ENCODE measurements at places on chromosomes 11 and 22. TPM values are rescaled to one million over a fixed set of nuclear protein-coding genes. Genes with fewer than 3 reads are reported as not detected.

Gene FOLR1
- total RNA-seq = not detected

Gene OR52E4
- total RNA-seq = not detected

Gene KCNQ1
- total RNA-seq = 3.0 TPM

Gene RFPL1
- not detected for total RNA-seq

Gene MAPK8IP1
- 4.9 TPM for total RNA-seq

Gene FGF4
- total RNA-seq = not detected

Gene SYT7
- 0.66 TPM for total RNA-seq

Gene FAM227A
- total RNA-seq = 0.95 TPM

Gene MOGAT2
- total RNA-seq = not detected

Gene MMP7
- not detected for total RNA-seq

Gene TMEM223
- 26.2 TPM for total RNA-seq

Gene LRRC4C
- 5.4 TPM for total RNA-seq

Gene ACTN3
- total RNA-seq = not detected

Gene KDM4E
- not detected for total RNA-seq

DNA sequence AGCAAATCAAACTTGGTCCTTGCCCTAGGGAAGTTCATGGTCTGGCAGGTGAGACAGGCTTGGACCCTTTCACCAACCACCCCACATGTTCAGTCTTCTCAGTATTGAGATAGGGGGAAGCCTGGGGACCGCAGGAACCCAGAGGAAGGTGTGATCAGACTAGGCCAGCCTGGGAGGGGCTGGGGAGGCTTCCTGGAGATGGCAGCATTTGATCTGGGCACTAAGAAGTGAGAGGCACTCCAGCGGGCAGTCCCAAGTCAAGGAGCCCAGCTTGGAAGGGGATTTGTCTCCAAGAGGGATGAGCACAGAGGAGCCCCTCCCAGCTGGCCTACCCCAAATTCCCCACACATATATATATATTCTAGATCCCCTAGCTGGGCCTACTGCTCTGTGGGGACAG is 5.4 kb downstream of the LRRC32 start:
- peak; percentile 41 for DNase-seq

GRCh38 chr22:43066844-43067385 is 22.3 kb downstream of the TTLL1 start:
- DNase-seq = no peak

GRCh38 chr11:66494935-66495334 is 14.7 kb downstream of the DPP3 start:
- no peak for DNase-seq

GRCh38 chr11:35487532-35488078 is 37.8 kb downstream of the PAMR1 start:
- no peak for DNase-seq

- DNase-seq = no peak
Measured at GRCh38 chr11:2138431-2139122, 612 bp downstream of the IGF2 start.

DNA sequence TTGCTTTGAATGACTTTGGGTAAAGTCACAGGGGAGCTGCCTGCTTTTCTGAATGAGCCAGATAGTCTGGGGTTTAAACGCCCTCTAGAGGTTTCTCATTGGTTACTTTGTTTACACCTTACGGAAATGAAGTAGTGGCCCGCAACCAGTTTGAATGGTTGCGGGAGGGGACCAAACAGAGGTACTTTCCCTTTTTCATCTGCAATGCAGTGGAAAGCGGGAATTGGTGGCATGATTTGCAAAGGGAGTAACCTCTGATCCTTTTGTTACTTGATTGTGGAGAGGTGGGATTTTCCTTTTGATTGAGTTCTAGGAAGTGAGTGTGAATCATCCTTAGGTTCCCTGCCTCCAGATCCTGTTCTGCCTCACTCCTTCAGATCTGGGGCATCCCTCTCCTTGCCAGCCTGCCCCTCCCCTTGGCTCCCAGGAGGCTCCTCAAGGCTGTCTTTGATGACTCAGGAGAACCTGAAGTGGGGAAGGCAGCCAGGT is 15.9 kb upstream of the GLYATL1 start:
- no peak for DNase-seq

DNA sequence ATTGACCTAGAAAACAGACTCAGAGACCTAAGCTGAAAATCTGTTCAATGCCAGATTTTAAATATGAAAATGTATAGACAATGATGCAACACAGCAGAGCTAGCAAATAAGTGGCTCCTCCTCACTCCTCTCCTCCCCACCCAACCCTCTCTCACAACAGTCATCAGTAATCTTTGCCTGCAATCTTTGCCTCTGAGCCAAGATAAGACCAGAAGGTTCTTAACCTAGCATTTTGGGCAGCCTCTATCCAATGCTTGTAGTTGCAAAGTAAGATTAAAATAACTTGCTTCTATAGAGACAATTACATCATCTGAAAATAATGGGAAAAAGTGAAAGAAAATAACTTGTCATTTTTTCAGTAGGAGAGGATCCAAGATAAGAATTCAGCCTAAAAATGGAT is 117.3 kb downstream of the PARVA start:
- DNase-seq = no peak

DNA sequence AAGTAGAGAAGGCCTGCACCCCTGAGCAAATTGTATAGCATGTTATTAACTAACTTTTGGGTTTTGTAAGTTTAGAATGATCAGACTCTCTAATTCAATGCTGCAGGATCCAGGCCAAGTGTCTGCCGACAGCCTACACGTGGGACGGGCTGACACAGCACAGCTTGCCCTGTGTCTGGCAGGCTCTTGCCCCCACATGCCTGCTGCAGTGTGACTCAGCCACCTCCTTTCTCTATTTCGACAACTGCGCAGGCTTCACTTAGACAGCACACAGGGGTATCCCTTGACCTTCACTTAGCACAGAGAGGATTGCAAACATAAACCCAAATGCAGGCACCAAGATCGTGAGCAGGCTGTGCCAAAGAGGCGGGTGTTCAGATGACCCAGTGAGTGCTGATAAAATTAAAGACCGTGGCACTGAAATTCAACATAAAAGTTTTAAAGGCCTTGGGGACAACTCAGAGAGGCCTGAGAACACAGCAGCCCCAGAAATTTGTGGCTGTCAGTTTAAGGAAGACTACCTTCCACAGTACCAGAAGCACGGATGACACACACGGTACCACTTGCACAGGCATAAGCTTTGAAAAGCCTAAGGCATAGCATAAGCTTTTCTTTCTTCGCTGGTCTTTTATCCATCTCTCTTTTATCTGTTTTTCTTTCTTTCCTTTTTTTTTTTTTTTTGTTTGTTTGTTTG is 37.8 kb downstream of the SCN3B start:
- DNase-seq = peak; percentile 85

DNA sequence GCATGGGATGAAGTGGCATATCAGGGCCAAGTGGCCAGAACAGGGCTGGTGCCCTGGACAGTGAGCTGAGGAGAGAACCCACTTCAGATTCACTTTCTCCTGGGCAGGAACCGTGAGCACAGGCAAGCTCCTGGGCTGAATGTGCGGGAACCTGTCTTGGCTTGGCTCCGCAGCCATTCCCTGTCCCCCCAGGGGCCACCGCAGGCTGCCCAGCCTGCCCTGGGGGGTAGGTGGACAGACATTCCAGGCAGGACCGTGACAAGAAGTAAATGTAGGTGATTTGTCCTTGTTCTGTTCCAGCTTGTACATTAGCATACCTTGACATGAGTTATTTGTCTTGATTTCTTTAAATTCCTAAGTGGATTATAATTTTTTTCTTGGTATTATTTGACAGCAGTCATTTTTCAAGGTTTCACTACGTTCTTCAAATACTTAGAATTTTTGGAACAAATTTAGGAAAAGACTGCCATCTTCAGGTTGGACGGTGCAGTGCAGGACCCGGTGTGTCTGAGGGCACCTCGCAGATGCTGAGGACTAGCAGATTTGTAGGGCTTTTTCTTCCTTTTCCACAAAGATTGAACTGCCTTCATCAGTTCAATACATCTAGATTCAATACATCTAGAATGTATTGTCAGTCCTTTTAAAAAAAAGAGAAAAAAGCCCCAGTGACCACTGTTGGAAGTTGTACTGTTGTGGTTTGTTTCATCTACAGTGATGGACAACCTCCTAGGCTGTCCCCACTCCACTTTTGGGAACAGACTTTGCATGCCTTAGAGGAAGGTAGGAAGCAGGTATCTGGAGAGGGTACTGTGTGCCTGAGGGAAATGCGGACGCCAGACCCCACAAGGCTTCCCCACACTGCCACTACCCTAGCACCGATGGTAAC is 115.1 kb upstream of the RASSF10 start:
- peak; percentile 82 for DNase-seq

DNA sequence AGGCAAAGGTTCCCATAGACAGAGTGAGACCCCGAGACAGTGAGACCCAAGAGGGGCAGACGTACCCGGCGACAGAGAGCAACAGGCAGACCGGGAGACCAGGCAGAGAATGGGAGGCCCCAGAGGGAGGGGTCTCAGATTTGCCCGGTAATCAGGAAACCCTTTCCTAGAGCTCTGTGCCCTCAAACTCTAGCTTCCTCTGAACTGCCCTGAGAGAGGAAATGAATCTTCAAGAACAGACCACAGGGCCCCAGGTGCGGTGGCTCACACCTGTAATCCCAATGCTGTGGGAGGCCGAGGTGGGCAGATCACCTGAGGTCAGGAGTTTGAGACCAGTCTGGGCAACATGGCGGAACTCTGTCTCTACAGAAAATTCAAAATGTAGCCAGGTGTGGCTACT is 47.7 kb downstream of the RPUSD4 start:
- DNase-seq = no peak

DNA sequence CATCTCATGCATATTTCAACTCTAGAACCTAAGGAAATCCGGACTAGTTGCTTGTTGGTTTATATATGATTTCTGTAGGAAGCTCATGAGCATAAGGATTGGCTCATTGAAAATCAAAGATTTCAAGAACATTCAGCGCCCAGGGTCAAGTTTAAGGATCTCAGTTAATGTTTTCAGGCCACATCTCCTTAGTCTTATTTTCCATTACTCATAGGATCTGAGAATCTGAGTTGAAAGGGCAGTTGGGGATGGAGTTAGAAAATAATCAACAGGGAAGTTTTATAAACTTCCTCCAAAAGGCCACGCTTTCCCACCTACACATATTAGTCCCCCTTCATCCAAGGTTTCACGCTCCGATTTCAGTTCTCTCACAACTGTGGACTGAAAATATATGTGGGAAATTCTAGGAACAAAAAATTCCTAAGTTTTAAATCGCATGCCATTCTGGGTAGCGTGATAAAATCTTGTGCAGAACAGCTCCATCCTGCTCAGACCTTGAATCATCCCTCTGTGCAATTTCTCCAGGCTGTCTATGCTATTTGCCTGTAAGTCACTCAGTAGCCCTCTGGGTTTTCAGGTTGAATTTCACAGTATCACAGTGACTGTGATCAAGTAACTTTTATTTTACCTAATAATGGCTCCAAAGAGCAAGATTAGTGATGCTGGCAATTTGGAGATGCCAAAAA is 160.2 kb downstream of the KIRREL3 start:
- no peak for DNase-seq

DNA sequence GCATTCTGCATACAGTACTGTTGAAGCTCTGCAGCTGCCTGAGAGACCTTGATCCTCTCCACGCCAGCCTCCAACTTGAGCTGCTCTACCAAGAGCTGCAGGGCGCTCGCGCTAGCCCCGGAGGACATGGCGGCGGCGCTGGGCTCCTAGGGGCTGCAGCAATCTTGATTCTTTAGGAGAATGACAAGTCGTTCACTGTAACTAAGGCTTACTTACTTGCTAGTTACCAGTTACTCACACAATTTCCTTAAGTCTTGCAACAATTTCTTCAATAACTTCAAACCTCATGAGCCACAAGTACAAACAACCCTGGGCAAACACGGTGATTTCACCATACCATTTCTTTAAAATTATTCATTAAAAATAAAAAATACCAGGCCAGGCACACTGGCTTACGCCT is 21.9 kb downstream of the SBF2 start:
- DNase-seq = no peak

DNA sequence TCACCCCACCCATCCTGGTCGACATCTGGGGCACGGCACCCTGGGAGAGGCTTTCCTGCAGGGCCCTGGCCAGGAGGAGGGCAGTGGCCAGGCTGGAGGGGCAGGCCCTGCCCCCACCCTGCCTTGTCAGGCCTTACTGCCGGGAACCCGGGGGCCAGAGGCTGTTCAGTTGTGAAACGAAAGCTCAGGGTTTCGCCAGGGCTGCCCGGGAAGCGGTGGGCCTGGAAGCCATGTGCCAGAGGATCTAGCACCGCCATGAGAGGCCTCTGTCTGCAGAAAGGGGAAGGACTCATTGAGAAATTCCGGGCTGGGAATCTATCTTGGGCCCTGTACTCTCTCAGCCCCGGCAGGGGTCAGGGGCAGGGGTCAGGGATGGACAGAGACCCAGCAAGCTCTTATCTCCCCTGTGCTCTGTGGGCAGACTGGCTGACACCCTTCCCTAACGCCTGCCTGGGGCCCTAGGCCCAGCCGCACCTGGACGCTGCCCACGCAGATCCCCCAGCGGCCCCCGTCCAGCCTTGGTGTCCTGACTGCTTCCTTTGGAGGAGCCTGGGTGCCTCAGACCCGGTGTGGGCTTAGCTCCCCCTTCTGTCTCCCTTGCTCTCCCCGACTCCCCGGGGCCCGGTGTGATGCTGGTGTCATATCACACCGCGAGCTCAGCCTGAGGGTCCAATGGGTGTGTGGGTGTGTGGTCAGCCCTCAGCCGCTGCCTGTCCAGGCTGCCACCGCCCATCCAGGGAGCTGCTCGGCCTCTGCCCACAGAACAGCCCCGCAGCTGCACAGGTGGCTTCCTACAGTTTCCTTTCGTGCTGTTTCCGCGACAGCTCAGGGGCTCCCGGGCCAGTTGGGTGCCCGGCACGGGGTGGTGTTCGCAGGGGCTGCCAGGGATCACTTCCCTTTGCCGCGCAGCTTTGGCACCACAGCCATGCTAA is 6.5 kb downstream of the PIM3 start:
- peak; percentile 83 for DNase-seq

DNA sequence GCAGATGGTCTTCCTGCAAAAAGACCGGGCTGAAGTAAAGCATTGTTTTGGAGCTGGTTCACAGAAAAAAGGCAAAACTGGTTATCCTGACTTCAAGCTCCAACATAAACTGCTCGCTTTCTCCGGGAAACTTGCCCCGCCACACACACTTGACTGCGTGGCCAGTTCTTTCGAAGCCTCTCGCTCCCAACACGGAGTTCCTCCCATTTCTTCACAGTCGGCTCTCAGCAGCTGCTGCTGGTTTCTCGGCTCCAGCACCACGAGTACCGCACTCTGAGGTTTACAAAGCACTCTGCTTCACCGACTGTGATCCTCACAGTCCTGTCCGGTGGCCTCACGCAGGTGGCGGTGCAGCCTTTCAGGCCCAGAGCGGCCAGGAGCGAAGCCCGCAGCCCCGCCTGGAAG is 264 bp downstream of the CHEK1 start:
- no peak for DNase-seq

- DNase-seq = no peak
Measured at GRCh38 chr11:10931761-10932670, 74.2 kb upstream of the ZBED5 start.

- no peak for DNase-seq
Measured at GRCh38 chr11:762421-763072, 14.7 kb downstream of the GATD1 start.

DNA sequence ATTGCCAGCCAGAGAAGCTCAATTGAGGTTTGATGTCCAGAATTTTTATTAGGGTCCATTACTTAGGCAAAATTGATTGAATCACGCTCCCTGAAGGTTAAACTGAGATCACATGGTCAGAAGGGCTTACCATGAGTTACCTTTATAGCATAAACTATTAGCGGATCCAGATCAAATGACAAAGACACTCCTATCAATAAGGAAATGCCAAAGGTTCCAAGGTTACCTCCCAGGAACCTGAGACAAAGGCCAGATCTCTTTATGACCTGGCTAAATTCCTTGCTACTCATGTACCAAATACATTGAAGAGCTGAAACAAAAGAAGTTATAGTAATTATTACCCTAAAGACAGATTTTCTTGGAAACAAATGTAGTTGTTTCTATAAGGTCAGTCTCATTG is 27.8 kb upstream of the ANO5 start:
- no peak for DNase-seq

GRCh38 chr11:7512525-7513233 is 1.1 kb upstream of the PPFIBP2 start:
- peak; percentile 89 for DNase-seq

All from sigmoid colon (tissue), 7 donors.